Activated B cell treated with CpG ODN at 0.5 μM for 24 hours (primary cell): ENCODE measurements at places on chromosomes 12 and 14.

DNA sequence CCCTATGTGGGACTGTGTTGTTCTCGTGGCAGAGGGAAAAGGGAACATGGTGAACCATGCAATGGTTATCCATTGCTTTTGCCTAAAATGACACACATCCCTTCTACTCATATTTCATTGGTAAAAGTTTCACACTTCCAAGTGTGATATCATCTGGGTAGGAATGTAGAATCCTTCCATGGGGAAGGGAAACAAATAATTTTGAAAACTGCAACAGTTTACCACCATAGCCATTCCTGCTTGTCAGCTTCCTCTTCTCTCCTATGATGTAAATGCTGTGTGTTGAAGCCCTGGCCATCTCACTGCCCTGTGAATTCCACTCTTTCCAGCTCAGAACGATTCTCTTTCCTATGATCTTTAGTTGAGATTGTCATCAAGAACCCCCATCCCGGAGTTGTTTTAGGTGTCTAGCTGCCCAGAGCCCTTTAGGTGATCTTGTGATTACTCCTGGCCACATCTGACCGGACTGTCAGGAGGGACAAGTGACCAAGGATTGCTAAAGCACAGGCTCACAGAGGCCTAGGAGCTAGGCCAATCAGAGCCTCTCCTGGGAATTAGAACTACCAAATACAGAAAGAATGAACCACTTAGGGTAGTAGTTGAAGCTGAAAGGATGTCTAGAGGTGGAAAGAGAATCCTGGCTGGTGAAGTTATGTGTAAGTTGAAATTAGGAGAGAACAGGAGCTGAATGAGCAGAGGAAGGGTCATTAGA is 84.6 kb downstream of the VCPKMT start:
- no peak for DNase-seq

- DNase-seq, result no peak
Observed at GRCh38 chr14:104440297-104440956, 139.1 kb upstream of the C14orf180 start.

- no peak for DNase-seq
Observed at GRCh38 chr12:3116106-3116844, 39.1 kb downstream of the TSPAN9 start.

DNA sequence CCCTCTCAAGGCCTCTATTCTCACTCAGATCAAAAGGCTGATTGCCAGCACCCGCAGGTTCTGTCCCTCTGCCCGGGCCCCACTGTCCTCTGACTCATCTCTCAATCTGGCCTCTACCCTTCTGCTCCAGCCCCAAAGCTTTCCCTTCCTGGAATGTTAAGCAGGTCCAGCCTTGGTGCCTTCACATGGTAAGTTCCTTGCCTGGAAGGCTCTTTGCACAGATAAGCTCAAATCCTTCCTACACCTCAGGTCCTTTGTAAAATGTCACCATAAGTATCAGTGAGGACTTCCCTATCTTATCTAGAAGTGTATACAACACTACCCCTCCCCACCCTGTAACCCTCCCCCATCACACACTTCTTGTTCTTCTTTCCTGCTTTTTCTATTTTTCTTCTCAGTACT is 22.2 kb downstream of the LPCAT3 start:
- no peak for DNase-seq

DNA sequence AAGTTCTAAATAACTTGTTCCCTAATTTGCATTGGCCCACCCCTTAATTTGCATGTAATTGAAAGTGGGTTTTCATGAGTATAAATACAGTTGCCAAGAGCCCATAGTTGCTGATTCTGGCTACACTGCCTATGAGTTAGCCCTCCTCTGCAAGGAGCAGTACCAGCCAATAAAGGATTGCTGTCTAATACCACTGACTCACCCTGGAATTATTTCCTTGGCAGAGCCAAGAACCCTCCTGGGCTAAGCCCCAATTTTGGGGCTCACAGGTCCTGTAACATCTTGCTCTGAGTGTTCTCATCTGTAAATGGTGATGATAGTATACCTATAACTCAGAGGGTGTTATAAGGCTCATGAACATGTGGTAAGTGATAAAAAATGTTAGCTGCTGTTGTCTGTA is 6.8 kb downstream of the TTC8 start:
- no peak for DNase-seq

DNA sequence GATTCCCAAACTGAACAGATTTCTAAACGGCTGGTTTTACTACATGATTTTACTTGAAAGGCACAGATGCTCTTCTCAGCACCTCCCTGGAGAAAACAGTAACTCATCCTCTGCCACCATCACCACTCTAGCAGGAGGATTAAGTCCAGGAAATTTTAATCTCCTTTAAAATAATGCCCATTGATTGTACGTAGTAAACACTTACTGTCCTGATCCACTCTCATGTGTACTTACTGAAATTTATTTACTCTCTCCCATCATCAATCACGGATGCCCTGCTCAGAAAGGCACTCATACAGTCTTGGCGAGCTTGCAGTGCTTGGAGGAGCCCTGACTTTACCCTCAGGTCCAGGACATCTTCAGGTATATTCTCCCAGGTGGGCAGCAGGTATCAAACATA is 239.8 kb upstream of the EGLN3 start:
- no peak for DNase-seq

- no peak for DNase-seq
Observed at GRCh38 chr14:39765676-39766075, 333.4 kb upstream of the FBXO33 start.
